ENCODE measurements at places on chromosomes 7 and 10. TPM values are rescaled to one million over a fixed set of nuclear protein-coding genes. Genes with fewer than 3 reads are reported as not detected.

DNA sequence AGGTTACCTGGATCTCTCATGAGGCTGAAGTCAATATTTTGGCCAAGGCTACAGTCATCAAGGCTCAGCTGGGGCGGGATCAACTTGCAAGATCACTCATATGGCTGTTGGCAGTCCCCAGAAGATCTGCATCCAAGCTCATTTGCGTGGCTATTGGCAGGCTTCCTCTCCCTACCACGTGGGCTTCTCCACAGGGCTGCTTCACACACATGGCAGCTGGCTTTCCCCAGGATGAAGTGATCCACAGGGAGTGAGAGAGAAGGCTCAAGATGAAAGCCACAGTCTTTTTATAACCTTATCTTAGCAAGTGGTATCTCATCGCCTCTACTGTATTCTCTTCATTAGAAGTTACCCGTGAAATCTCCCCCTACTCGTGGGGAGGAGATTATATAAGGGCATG, 167.4 kb downstream of the TMEM26 start:
- no peak for DNase-seq

GRCh38 chr10:99743841-99744240, 11.8 kb downstream of the CUTC start:
- DNase-seq = no peak

DNA sequence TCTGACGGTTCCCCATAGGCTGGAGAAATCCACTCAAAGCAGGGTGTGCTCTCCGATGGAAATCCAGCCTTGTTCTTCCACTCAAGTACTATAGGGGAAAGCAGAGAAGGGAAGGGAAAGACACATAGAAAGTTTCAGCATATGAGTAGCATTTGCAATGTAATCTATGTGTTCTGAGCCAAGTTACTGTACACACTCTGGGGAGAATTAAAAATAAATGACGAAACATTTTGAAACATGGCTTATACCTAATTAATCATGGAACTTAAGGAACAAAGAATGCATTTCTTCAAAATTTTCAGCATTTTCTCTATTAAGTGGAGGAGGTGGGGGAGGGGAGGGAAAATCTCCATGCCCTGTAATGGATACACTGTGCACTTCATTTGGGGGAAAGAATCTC, 198.1 kb upstream of the HABP2 start:
- no peak for DNase-seq

DNA sequence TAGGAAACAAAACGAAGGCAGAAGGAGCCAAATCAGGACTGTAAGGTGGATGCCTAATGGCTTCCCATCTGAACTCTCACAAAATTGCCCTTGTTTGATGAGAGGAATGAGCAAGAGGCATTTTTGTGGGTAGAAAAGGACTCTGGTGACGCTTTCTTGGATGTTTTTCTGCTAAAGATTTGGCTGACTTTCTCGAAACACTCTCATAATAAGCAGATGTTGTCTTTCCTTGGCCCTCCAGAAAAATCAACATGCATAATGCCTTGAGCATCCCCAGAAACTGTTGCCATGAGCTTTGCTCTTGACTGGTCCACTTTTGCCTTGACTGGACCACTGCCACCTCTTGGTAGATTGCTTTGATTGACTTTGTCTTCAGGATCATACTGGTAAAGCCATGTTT, 13.5 kb downstream of the PTPN12 start:
- DNase-seq = no peak

DNA sequence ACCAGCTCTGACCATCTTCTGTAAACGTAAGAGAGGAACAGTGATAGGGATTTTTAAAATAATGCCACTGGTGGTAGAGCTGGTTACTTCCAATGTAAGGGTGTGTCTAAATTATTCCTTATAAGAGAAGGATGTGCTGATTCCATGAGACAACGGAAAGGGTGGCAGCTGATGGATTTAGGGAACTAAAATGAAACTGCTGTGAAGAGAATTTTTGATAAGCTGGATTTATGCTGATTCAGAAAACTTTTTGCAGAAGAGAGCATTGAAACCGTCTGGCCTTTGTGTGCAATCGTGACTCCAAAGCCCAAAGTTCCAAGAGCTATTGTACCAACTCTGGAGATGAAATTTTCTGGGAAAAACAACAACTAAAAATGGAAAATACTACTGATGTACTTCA, 301.0 kb downstream of the PRPF18 start:
- DNase-seq = no peak

DNA sequence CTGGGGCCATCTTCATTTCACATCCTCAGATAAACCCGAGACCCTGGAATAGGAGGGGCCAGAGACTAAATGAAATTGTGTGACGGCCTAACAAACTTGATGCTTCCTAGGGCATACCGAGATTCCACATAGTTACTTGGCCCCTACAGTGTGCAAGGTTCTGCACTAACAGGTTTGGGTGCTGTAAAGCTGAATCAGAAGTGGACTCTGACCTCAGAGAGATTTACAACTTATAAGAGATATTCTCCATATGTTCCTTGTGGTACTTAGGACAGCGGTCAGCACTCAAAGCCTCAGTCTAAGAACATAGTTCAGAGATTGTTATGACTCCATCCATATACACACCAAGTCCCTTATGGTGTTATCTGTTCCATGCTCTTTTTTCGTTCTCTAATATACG, 55.1 kb upstream of the FHIP2A start:
- no peak for DNase-seq

Gene FLNC
- 117 TPM for total RNA-seq

Measured in dermis blood vessel endothelial cell (primary cell).